ENCODE measurements at places on chromosomes 1 and 21.

GRCh38 chr1:53895421-53895820 is 1.4 kb downstream of the DIO1 start:
- DNase-seq: no peak

- DNase-seq: no peak
Measured at GRCh38 chr1:25729790-25730644, 70.0 kb upstream of the SELENON start.

DNA sequence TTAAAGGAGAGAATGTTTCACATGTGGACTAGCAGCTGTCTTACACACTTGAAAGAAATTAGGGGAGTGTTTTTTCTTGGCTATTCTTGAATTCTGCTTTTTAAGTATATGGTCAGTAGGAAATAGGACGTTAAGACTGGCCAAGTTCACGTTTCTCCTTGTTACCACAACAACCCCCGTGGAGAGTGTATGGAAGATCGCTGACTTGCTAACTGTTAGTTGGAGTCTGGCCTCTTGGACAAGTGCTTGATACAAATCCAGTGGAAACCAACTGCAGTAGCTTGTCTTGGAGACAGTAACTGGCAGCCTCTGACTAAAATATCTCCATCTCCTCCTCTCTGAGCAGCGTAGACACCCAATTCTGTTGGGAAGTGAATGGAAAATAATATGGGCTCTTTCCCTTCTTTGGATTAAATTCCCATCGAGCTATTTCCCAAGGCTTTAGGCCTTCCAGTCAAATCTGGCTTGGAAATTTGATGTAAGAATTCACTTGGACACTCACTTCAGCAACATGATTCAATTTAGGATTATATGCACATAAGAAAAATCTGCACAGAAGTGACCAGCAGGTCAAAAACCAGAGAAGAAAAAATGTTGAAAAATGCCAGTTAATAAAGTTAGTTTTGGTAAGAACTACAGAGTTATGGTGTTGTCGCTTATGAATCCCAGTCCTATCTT is 3.6 kb upstream of the NFIA start:
- no peak for DNase-seq

DNA sequence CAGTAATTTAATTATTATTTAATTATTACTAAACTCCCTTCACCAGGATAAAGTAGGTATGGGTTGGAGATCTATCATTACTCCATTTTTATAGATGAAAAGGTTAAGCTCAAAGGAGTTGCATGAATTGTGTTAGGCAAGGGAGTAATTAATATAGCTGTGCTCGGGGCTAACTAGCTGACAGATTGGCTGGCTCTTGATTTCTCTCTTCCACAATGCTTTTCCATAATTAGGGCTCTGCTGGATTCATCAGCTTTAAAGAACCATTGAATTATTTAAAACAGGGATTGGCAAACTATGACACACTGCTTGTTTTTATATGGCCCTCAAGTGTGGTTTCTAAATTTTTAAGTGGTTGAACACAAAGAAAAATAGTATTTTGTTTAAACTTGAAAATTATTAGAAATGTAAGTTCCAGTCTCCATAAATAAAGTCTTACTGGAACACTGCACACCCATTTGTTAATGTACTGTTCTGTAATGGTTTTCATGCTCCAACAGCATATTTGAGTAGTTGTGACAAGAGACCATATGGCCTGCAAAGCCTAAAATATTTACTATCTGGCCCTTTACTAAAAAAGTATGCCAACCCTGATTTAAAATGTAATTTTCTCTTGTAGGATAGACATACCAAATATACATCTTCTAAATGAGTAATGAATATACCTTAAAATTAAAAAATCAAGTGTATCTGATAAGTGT is 76.4 kb downstream of the GDAP2 start:
- DNase-seq: no peak

Measured in MCF 10A (cell line).